ENCODE measurements at places on chromosomes 13 and 19. TPM values are rescaled to one million over a fixed set of nuclear protein-coding genes. Genes with fewer than 3 reads are reported as not detected.

DNA sequence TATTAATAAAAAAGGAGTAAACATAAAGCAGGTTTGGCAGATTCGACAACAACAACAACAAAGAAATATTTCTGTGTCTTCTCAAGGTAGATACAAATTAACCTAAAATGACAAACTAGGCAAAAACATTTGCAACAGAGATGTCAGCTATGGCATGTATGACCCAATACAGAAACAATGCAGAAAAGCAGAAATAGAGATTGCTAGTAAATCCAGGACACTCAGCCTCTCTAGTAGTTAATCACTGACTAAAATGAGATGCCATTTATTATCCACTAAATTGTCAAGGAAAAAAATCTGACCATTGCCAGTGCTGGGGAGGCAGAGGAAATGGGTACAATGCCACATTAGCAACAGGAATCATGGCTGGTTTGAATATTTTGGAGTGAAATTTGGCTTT, 250.5 kb downstream of the TEX29 start:
- no peak for DNase-seq
- no peak overlapping the region for H3K27ac ChIP-seq
- no peaks in the 10 kb centered on the region for H3K4me1 ChIP-seq
- no peaks in the 10 kb centered on the region for H3K36me3 ChIP-seq
- no peak overlapping the region for H3K4me3 ChIP-seq
- H3K27me3 ChIP-seq = peaks cover 7% of the 10 kb centered on the region

ZNF177 gene
- 0.31 TPM for total RNA-seq

DNA sequence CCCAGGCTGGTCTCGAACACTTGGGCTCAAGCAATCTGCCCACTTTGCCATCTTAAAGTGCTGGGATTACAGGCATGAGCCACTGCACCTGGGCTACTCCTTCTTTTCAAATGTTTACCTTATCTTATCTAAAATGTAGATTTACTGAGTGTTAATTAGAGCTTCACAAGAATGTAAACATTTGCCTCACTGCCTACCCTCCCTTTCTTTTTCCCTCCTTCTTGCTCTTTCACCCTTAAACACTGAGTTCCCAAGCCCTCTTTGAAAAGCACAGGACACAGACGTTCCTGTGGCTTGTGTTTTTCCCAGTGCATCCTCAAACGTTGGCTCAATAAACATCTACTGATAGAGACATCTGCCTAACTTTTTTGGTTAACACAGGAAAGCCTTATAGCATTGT, 32.7 kb upstream of the CYSLTR2 start:
- H3K27me3 ChIP-seq = no peaks in the 10 kb centered on the region
- DNase-seq = no peak
- H3K27ac ChIP-seq = no peak overlapping the region

DNA sequence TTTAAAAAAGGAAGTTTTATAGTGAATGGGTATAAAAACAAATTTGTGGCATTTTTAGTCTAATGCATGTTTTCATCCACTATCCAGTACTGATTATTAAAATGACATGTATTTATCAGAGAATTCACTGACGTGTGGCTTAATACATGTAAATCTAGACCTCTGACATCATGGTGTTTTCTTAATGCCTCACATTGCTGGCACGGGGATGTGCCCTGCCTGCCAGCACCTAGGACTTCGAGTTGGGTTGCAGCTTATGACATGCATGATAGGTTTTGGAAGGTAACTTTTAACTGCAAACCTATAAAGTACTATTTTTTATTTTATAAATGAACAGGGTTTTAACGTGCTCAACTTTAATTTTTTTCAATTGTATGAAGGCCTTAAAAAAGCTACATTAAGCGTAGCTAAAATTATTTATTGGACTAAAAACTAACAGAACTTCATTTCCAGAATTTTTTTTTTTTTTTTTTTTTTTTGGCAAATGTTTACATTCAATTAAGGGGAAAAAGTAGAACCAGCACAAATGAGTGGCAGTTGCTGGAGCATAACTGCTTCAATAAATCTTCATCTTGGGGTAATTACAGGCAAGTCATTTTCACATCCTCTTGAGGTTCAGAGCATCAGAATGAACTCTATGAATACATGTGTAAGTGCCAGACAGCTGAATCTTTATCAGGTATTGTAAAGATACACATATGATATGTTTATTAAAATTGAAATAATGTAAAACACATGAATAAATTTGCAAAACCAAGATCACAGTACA, 16.3 kb downstream of the METTL21C start:
- H3K36me3 ChIP-seq = peaks cover 7% of the 10 kb centered on the region
- H3K27ac ChIP-seq = no peak overlapping the region
- H3K4me3 ChIP-seq = no peak overlapping the region
- H3K27me3 ChIP-seq = no peaks in the 10 kb centered on the region
- no peak for DNase-seq

DIAPH3 gene
- total RNA-seq = not detected

- H3K4me3 ChIP-seq = no peak overlapping the region
- peaks cover 5% of the 10 kb centered on the region for H3K4me1 ChIP-seq
- DNase-seq = no peak
- peaks cover 19% of the 10 kb centered on the region for H3K27me3 ChIP-seq
Observed at GRCh38 chr13:29503041-29503837, 92.2 kb downstream of the SLC7A1 start.

COL4A2 gene
- total RNA-seq = 1.9 TPM

- no peaks in the 10 kb centered on the region for H3K36me3 ChIP-seq
- H3K4me1 ChIP-seq = peaks cover 11% of the 10 kb centered on the region
- H3K27ac ChIP-seq = no peak overlapping the region
- no peak for DNase-seq
- H3K4me3 ChIP-seq = no peak overlapping the region
- H3K27me3 ChIP-seq = no peaks in the 10 kb centered on the region
Observed at GRCh38 chr19:2634960-2635359, 67.5 kb downstream of the GNG7 start.

DNA sequence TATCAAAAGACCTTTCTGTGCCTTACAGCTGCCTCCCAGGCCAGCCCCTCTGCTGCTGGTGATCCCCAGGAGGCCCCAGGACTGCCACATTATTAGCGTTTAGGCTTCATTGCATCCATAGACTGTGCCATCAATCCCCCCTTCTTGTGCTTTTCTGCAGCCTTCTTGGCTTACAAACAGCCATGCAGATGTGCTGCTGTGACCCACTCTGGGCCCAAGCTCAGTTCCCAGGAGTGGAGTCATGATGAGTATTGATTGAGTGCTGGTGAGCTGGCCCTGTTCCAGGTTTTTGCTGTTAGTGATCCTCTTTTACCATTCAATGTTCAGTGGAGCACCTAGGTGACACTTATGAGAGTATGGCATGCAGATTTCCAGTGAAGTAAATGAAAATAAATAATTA, 59.9 kb upstream of the SLAIN1 start:
- no peaks in the 10 kb centered on the region for H3K36me3 ChIP-seq
- no peak overlapping the region for H3K27ac ChIP-seq
- peaks cover 11% of the 10 kb centered on the region for H3K27me3 ChIP-seq
- H3K4me3 ChIP-seq = no peak overlapping the region
- no peaks in the 10 kb centered on the region for H3K4me1 ChIP-seq
- DNase-seq = no peak

GRCh38 chr13:73092829-73093228, 34.0 kb downstream of the KLF5 start:
- H3K4me3 ChIP-seq = no peak overlapping the region
- H3K27ac ChIP-seq = no peak overlapping the region
- no peak for DNase-seq
- peaks cover 8% of the 10 kb centered on the region for H3K4me1 ChIP-seq
- no peaks in the 10 kb centered on the region for H3K36me3 ChIP-seq

- H3K36me3 ChIP-seq = no peaks in the 10 kb centered on the region
Observed at GRCh38 chr13:90793261-90793820, 554.1 kb upstream of the MIR17HG start.

- no peak for DNase-seq
- H3K27ac ChIP-seq = no peak overlapping the region
- H3K36me3 ChIP-seq = no peaks in the 10 kb centered on the region
- no peak overlapping the region for H3K4me3 ChIP-seq
Observed at GRCh38 chr19:43420954-43421353, 6.3 kb downstream of the TEX101 start.
